ENCODE measurements at places on chromosomes 2 and 18. TPM values are rescaled to one million over a fixed set of nuclear protein-coding genes. Genes with fewer than 3 reads are reported as not detected.

DNA sequence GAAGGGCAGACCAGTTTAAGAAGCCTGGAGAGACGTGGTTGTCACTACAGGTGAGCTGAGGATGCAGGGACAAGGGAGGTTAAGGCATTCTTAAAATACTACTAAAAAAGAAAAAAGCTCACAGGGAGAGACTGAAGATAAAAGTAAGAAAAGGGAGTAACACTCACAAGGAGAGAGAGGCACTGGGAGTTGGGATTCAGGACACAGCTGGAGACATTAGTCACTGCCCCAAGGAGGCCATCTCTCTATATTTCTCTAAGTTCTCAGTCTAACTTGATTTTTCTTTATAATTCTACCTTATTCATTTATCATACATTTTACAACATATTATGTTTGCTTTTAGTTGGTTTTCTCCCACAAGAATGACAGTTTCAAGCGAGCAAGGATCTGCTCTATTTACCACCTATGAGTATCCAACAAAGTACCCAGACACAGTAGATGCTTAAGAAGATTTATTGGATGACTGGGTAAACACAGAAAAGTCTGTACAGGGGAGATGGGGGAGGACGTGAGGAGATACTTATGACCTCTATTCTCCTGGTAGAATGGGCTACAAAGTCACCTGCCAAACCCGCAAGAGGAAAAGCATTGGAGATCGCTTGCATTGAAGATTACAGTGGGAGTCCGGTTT, 2.2 kb downstream of the SERPINE2 start:
- H3K27ac ChIP-seq, result no peak overlapping the region

DNA sequence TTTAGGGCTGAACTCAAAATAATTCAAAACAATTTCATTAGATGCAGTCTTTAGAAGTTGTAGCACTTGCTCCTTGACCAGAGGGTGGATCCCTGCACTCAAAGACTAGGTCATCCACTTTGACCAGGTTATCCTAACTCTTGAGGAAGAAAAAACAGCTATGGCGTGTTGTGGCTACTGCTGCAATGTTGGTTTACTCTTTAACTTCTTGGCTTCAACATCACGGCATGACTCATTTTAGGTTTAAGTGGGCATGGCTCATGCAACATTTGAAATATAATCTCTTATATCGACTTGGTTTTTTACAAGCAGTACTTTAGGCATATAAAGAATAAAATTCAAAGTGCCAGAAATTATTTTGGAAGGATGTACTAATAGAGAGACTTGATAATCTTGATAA, 35.4 kb downstream of the ANKRD29 start:
- no peaks in the 10 kb centered on the region for H3K36me3 ChIP-seq
- peaks cover under 1% of the 10 kb centered on the region for H3K27me3 ChIP-seq
- H3K4me1 ChIP-seq, result peaks cover 14% of the 10 kb centered on the region
- H3K4me3 ChIP-seq, result no peak overlapping the region
- DNase-seq, result no peak
- no peak overlapping the region for H3K27ac ChIP-seq

EML6 gene
- total RNA-seq, result 0.96 TPM

- H3K36me3 ChIP-seq, result peaks cover 12% of the 10 kb centered on the region
- H3K27me3 ChIP-seq, result no peaks in the 10 kb centered on the region
- peaks cover 76% of the 10 kb centered on the region for H3K4me1 ChIP-seq
- peak overlapping the region; percentile 78 for H3K4me3 ChIP-seq
- peak; percentile 86 for DNase-seq
- H3K27ac ChIP-seq, result peak overlapping the region; percentile 62
These were observed 1.4 kb downstream of the PSD4 start for GRCh38 chr2:113175042-113175628.

DNA sequence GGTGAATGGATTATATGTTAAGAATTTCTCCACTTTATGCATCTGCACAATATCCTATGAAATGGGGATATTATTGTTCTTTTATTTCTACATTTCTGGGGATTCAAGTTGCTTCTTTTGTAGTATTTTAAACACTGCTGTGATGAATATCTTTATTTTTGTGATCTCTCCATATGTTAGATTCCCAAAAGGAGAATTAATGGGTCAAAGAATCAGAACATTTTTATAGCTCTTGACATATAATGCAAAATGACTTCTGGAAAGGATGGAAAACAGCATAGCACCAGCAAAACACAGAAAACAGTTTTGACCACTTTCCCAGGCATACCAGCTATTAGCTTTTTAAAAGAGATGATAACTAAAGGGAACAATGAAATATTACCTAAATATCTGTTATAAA, 135.5 kb downstream of the NCKAP5 start:
- H3K27me3 ChIP-seq, result no peaks in the 10 kb centered on the region
- H3K27ac ChIP-seq, result no peak overlapping the region
- DNase-seq, result no peak
- H3K4me1 ChIP-seq, result no peaks in the 10 kb centered on the region

DNA sequence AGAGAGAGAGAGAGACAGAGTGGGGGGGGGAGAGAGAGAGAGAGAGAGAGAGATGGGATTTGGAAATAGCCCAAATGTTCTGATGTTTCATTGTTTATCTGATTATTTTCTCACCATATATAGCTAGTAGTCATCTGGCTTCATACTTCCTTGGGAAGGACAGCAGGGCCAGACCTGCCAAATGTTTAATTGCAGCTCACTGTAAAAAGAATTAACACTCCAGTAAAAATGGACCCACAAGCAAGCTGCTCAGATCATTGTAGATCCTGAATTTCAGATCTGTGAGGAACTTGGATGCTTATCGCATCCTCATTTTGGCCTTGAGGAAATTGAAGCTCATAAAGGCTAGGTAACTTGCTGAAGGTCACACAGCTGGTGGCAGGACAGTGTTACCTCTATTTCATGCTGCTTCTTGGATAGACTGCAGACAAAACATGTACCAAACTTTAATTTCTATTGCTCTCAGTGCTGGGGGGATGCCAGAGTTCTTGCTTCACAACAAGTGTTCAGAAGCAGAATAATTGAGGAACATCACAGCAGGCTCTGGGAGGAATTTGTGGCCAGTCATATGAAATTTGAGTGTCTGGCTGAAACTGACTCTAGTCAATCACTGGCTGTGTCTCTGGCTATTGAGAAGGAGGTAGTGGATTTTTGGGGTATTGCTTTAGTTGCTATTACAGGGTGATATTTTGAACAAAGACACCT, 223.5 kb downstream of the PIK3C3 start:
- H3K27ac ChIP-seq, result no peak overlapping the region
- H3K4me1 ChIP-seq, result no peaks in the 10 kb centered on the region
- H3K4me3 ChIP-seq, result no peak overlapping the region
- DNase-seq, result no peak

DNA sequence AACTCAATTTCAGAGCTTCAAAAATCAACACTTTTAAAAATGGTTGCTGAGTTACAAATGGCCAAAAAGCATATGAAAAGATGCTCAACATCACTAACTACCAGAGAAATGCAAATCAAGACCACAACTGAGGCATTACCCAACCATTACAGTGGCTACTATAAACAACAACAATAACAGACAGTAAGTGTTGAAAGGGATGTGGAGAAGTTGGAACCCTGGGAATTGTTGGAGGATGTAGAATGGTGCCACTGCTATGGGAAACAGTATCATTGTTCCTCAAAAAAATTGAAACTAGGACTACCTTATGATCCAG, 173.3 kb upstream of the SPRED2 start:
- H3K27me3 ChIP-seq, result peaks cover 13% of the 10 kb centered on the region
- no peak for DNase-seq
- peak overlapping the region; percentile 56 for H3K4me3 ChIP-seq
- H3K36me3 ChIP-seq, result no peaks in the 10 kb centered on the region

PAIP2B gene
- total RNA-seq, result 3.1 TPM

PLCD4 gene
- total RNA-seq, result 0.35 TPM

DNA sequence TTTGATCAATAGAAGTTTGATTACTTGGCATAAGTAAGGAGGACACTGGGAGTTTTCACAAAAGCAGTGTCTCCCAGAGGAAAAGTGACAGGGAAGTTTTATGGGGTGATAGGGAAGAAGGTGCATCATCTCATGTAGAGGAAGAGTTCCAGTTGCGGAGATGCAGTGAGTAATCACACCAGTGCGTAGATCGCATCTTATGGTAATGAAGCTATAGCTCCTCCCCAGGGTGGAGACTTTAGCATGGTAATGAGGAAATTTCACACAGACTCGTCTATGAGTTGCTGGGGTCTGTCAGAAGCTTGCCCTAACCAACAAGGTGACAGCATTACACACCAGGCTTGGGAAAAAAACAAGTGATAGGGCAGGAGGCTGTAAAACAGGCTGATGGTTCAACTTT, 49.0 kb downstream of the KYNU start:
- H3K4me1 ChIP-seq, result no peaks in the 10 kb centered on the region
- H3K27ac ChIP-seq, result no peak overlapping the region
- H3K36me3 ChIP-seq, result no peaks in the 10 kb centered on the region
- DNase-seq, result no peak

GRCh38 chr2:72050734-72051133, 96.9 kb downstream of the CYP26B1 start:
- no peak for DNase-seq
- H3K36me3 ChIP-seq, result peaks cover 4% of the 10 kb centered on the region
- H3K4me3 ChIP-seq, result no peak overlapping the region
- H3K27me3 ChIP-seq, result no peaks in the 10 kb centered on the region
- H3K4me1 ChIP-seq, result no peaks in the 10 kb centered on the region
- no peak overlapping the region for H3K27ac ChIP-seq

GRCh38 chr2:226211439-226211838, 588.2 kb downstream of the IRS1 start:
- no peaks in the 10 kb centered on the region for H3K4me1 ChIP-seq
- H3K27ac ChIP-seq, result no peak overlapping the region
- H3K36me3 ChIP-seq, result no peaks in the 10 kb centered on the region
- no peak for DNase-seq
- no peak overlapping the region for H3K4me3 ChIP-seq

GRCh38 chr2:881204-881918, 69.3 kb upstream of the SNTG2 start:
- H3K4me1 ChIP-seq, result no peaks in the 10 kb centered on the region
- H3K4me3 ChIP-seq, result no peak overlapping the region
- no peak overlapping the region for H3K27ac ChIP-seq
- no peak for DNase-seq

ITGB6 gene
- total RNA-seq, result not detected

GRCh38 chr2:15040429-15041084, 408.0 kb downstream of the LRATD1 start:
- H3K4me3 ChIP-seq, result no peak overlapping the region
- H3K4me1 ChIP-seq, result peaks cover 22% of the 10 kb centered on the region
- no peak overlapping the region for H3K27ac ChIP-seq
- peaks cover 38% of the 10 kb centered on the region for H3K27me3 ChIP-seq

- peaks cover 5% of the 10 kb centered on the region for H3K4me1 ChIP-seq
- no peak overlapping the region for H3K27ac ChIP-seq
- DNase-seq, result no peak
- no peak overlapping the region for H3K4me3 ChIP-seq
These were observed 39.5 kb downstream of the RRM2 start for GRCh38 chr2:10161961-10162441.

- no peaks in the 10 kb centered on the region for H3K4me1 ChIP-seq
- no peak overlapping the region for H3K4me3 ChIP-seq
- H3K27ac ChIP-seq, result peak overlapping the region; percentile 42
- H3K36me3 ChIP-seq, result no peaks in the 10 kb centered on the region
- H3K27me3 ChIP-seq, result no peaks in the 10 kb centered on the region
These were observed 274.6 kb downstream of the AFF3 start for GRCh38 chr2:99867770-99868169.

DNA sequence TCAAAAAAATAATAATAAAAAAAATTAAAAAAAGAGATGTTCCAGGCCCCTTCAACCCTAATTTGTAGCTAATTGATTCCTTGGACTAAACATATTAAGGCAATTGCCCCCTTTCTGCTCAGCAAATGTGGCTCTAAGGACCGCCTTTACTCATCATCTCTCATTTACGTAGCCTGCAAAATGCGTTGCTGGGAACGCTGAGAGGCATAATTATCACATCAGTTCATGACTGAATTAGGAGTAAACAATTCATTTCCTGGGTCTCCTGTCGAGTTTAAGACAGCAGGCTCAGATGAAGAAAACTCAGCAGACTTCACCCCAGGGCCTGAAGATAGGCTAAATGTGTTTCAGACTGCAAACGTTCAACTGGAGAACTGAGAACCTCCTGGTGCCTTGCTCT, 413.5 kb downstream of the NBAS start:
- no peak for DNase-seq
- peaks cover 22% of the 10 kb centered on the region for H3K4me1 ChIP-seq
- H3K27me3 ChIP-seq, result peaks cover 9% of the 10 kb centered on the region
- H3K27ac ChIP-seq, result no peak overlapping the region
- no peak overlapping the region for H3K4me3 ChIP-seq

DNA sequence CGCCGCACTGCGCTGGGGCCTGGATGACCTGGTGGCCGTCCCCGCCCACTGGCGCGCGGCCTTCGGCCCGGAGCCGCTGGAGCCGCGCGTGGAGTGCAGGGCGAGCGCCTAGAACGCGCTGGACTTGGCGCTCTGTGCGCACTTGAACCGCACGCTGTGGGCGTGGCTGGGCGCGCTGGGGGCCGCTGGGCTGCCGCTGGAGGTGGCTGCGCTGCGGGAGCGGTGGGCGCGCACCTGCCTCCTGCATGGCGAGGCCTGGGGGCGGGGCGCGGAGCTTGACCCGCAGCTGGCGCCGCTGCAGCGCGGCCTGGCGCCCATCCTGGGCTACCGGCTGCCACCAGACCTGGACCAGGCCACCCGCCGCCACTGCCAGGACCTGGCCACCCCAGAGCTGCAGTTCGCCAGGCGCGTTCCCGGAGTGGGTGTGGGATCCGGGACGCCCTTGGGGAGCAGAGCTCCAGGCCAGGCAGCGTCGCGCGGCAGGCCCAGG, 9.9 kb downstream of the AQP12B start:
- peaks cover 37% of the 10 kb centered on the region for H3K27me3 ChIP-seq
- no peak for DNase-seq

- peaks cover 3% of the 10 kb centered on the region for H3K36me3 ChIP-seq
- no peak overlapping the region for H3K4me3 ChIP-seq
- H3K27ac ChIP-seq, result no peak overlapping the region
- DNase-seq, result no peak
These were observed 115.4 kb upstream of the ZNF521 start for GRCh38 chr18:25467226-25467987.

DNA sequence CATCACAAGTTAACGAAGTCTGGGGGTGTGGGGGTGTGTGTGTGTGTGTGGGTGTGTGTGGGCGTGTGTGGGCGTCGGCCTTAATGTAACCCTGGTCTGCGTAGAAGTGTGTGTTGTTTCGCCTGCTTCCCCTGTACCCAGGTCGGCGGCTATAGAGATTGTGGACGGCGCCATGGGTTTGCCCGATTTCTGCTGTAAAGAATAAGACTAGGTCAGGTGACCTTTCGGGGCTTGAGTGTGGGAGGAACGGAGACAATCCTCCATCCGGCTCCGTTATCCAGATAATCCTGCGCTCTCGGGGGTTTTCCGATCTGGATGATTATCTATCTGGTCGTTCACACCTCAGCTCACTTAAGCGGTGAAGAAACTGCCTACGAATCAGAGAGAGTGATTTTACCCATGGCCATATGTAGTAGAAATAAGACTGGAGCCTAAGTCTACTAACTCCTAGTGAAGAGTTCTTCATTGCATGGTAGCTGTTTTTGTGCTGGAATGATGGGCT, 543 bp downstream of the HADHB start:
- H3K4me3 ChIP-seq, result peak overlapping the region; percentile 100
- DNase-seq, result peak; percentile 59
- H3K36me3 ChIP-seq, result peaks cover 8% of the 10 kb centered on the region
- peaks cover 71% of the 10 kb centered on the region for H3K4me1 ChIP-seq

GRCh38 chr18:79245517-79246001, 150.2 kb upstream of the NFATC1 start:
- no peaks in the 10 kb centered on the region for H3K27me3 ChIP-seq
- H3K27ac ChIP-seq, result no peak overlapping the region
- peak; percentile 11 for DNase-seq
- peaks cover 20% of the 10 kb centered on the region for H3K4me1 ChIP-seq
- H3K4me3 ChIP-seq, result no peak overlapping the region

Data from activated T-cell treated with anti-CD3 and anti-CD28 coated beads, Interleukin-2, amount 50 U/mL, for 72 hours (primary cell).